ENCODE measurements at places on chromosomes 3 and 15. TPM values are rescaled to one million over a fixed set of nuclear protein-coding genes. Genes with fewer than 3 reads are reported as not detected.

- peak; percentile 6 for DNase-seq
Measured at GRCh38 chr3:97821287-97821773, 481 bp upstream of the CRYBG3 start.

The DGKG gene
- total RNA-seq: 2.5 TPM

- DNase-seq: no peak
Measured at GRCh38 chr3:1600206-1600605, 498.5 kb upstream of the CNTN4 start.

The NRROS gene
- total RNA-seq: not detected

The PGBD4 gene
- total RNA-seq: 1.9 TPM

- no peak for DNase-seq
Measured at GRCh38 chr15:68432441-68433064, 590 bp upstream of the ITGA11 start.

DNA sequence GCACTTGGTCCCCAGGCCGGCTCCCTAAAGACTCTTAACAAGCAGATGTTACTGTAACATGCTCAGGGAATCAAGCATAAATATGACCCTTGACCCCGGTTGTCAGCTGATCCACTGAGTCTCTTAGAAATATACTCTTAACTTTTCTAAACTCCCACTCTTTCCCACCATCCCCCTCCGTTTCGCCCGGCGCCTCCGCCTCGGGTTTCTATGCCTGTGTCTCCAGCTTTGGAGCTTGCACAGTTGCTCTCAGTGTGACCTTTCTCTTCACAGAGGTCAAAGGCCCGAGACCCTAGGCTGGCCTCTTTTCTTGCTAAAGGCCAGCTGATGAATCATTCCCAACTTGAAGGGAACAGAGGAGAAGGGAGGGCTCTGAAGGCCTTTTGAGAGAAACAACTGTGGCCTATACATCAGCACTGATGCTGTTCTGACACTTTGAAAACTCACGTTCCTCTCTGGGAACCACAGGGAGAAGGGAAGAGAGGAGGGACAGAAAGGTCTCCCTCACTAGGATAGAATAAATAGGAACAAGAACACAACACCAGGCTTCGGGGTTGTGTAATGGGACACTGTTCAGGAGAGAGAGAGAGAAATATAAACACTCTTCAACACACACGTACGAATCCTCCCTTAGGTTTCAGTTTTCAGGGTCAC lies 484.5 kb upstream of the NR2F2 start:
- DNase-seq: peak; percentile 81

Data from IMR-90 (cell line).